ENCODE measurements at places on chromosomes 3 and 15. TPM values are rescaled to one million over a fixed set of nuclear protein-coding genes. Genes with fewer than 3 reads are reported as not detected.

DNA sequence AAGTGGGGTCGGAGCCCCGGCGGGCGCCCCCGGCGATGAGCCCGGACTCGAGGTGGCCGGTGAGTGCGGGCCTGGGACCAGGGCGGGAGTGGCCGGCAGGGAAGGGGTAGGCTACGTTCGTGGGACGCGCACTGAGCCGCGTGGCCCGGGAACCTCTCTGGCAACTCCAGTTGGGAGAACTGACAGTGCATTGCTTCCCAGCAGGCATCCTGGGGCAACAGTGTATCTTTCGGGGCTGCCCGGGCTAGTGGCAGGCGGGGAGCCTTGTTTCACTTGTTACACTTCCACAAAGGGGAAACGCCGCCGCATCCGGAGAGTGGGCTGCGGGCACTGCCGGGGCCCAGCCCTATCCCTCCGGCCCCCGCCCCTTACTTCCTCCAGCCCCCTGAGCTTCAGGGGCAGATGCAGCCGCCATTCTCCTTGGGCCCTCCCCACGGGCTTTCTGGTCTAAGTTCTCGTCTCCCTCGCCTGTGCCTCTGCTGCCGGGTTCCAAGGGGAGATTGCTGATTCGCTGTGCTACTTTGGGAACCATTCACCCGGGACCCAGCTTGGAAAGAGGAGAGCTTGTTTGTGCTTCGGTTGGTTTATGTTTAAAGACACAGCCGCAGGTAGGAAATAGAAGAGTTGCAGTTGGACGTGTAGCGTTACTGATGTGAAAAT is 675 bp downstream of the BRPF1 start:
- DNase-seq, result no peak

DNA sequence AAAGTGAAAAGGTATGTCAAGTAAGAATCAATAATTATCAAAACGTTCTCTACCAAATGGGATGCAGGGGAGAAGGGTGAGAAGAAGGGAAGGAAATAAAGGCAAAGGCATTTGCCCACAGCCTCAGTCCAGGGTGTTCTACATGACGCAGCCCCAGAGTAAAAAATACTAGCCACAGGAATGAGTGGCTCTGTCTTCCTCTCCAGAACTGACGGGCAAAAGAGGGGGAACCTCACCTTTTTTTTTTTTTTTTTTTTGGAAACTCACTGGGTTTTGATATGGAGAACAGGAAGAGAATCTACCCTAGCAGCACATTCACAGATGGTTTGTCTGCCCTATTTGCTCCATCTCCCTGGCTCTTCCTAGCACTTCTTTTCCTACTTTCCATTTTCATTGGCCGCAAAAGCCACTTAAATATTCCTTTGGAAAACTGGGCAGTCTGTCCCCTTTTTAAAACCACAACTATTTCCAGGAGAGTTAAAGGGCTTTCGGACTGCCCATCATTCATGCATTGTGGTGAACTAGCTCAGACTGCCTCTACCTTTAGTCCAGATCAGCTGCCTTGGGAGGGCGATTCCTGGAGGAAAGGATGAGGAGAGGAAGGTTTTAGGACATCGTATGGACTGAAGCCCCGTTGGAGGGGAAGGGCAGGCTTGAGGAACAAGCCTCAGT is 28.2 kb downstream of the B3GNT5 start:
- DNase-seq, result no peak

DNA sequence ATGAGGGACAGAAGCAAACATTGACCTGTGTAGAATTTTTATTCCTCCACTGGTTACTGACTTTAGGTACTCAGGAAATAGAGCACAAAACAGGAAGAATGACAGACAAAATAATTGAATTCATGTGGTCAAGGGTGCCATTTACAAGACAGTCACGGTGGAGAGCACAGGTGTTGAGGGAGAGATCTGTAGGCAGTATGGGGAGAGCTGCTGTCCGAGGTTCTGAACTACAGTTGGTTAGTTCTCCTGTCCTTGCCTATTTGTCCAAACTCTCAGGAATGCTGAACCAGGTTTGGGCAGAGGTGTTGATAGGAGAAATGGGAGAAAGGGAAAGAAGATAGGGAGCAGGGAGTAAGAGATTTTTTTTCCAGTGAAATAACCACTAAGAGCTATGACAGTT is 178.5 kb upstream of the ZBTB20 start:
- DNase-seq, result no peak

GRCh38 chr15:96860741-96861140 is 530.2 kb downstream of the NR2F2 start:
- DNase-seq, result no peak

DNA sequence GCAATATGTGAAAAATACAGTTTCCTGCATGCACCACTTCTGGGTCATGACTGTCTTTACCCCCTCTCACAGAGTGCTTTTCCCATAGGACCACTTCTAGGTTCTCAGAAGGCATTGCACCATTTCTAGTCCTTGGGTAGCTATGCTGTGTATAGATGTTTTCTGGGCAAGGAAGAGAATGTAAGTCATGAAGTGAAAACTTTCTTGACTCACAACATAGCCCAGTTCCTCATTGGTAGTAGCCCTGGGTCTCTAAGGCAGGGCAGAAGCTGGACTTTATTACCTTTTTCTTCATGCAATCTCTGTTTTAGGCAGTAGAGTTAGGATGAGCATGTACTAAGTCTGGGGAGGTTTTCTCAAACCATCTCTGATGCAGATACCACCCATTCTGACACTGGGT is 203.1 kb downstream of the EPHB1 start:
- no peak for DNase-seq

GRCh38 chr15:41085029-41085428 is 31.1 kb downstream of the INO80 start:
- DNase-seq, result no peak

GRCh38 chr3:165133188-165133899 is 55.0 kb upstream of the SI start:
- DNase-seq, result no peak

GRCh38 chr3:143881095-143881494 is 32.8 kb upstream of the SLC9A9 start:
- no peak for DNase-seq

DNA sequence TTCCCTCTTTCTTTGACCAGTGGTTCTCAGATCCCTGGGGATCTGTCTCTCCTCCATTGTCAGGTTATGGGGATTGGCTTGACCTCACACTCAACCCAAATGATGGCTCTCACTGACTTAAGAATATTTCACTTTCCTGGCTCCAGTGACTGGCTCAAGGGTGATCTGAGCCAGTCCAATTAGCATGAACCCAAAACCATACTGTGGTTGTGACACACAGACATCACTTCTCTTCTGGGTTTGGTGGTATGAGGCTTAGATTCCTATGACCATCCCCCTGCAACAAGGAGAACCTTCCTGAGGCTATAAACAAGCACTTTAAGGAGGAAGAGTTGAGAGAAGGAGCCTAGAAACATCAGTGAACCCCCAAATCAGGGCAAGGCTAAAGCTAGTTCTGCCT is 85.8 kb downstream of the KCNAB1 start:
- no peak for DNase-seq

- no peak for DNase-seq
Measured at GRCh38 chr3:109806929-109807328, 469.6 kb upstream of the DPPA4 start.

GRCh38 chr3:52532838-52533622 is 627 bp downstream of the NT5DC2 start:
- DNase-seq, result no peak

DNA sequence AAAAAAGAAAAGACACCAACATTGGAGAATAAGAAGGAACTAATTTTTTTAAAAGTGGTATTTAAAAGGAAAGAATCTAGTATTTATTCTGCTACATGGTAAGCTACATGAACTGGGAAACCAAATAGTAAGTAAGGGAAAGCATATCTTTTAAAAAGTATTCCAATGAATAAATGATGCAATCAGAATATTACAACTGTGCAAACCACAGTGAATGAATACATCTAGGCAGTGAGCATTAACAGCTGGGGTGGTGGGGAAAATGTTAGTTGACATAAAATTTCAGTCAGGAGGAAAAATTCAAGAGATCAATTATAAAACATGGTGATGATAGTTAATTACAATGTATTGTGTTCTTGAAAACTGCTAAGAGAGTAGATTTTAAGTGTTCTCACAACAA is 16.9 kb downstream of the ICE2 start:
- DNase-seq, result no peak

DNA sequence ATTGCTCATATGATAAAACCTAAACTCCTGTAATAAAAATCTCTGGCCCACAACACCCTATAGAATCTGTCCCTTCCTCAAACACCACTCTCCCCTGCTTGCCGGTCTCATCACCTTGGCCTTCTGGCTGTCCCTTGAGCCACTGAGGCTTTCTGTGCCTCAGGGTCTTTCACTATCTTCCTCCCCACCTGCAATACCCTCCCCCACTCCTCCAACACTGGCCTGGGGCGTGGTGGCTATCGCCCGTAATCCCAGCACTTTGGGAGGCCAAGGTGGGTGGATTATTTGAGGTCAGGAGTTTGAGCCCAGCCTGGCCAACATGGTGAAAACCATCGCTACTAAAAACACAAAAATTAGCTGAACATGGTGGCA is 3.3 kb upstream of the CSK start:
- DNase-seq, result no peak

DNA sequence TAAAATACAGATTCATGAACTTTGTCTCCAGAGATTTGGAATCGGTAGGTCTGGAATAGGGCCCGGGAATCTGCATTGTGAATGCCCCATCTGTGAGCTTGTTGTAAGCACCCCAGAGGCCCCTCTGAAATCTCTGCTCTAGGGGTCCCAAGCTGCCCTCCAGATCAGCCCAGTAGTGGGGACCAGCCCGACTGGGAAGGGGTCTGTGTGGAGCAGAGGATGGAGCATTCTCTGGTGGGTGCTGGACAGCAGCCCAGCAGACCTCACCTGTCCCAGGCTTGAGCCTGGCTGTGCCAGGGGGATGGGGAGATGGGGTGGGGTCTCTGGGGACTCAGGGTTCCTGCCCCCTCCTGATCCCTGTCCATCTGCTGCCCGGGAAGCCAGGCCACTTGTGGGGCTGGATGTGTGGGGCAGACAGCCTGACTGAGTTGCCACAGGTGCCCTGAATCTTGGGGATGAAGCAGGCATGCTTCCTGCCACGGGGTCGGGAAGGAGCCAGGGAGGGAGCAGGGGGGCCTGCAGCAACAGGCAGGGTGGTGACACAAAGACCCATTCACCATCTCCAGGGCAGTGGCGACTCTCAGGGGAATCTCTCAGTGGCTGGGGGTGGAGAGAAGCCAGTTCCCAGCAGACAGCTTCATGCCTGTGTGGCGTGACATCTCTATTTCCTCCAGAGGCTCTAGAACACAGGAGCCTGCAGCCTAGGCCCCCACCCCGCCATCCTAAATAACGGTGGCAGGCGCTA is 99.3 kb downstream of the WNT7A start:
- no peak for DNase-seq

- DNase-seq, result no peak
Measured at GRCh38 chr3:39550354-39551051, 83.0 kb downstream of the MOBP start.

DNA sequence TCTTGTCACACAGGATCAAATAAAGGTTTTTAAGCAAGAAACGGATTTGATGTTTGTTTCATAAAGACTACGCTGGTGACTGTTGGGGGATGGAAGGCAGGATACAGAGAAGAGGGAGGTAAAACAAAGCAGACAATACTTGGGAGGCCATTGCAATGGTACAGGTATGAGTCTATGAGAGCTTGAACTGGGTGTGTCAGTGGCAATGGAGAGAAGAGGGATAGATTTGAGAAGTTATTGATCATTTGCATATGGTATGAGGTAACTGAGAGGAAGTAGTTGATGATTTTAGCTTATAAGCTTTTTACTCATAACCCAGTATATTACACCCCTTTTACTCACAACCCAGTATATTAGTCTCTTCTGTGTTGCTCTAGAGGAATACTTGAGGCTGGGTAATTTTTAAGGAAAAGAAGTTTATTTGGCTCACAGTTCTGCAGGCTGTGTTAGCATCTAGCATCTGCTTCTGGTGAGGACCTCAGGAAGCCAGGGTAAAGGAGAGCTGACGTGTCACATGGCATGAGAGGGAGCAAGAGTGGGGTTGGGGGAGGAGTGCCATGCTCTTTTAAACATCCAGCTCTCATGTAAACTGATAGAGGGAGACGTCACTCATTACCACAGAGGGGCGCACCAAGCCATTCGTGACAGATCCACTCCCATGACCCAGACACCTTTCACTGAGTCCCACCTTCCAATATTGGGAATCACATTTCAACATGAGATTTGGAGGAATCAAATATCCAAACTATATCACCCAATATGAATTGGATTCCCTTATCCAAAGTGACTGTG is 153.9 kb downstream of the VPS8 start:
- no peak for DNase-seq

GRCh38 chr15:80201256-80202015 is 48.6 kb downstream of the FAH start:
- no peak for DNase-seq

DNA sequence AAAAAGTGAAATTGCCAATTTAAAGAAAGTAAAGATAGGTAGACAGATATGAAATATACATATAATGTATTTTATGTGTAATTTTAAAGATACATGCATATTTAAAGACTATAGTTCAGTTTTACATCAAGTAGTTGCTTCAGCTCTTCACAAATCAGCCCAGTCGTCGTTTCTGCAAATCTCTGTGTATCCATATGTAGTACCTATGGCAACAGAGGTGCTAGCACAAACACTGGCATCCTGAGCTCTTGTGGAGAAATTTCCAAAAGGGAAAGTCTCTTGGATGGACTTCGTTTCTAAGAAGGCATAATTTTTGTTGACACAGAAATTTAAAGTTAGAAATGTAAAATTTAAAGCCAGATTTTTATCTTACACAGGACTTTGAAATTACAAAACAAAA is 1284.7 kb downstream of the ROBO1 start:
- no peak for DNase-seq

GRCh38 chr15:45187894-45188830 is at the start of gene SHF:
SHF (minus strand) TSS chr15:45187966; CDS start chr15:45187951, 15 bp downstream.
- no peak for DNase-seq

DNA sequence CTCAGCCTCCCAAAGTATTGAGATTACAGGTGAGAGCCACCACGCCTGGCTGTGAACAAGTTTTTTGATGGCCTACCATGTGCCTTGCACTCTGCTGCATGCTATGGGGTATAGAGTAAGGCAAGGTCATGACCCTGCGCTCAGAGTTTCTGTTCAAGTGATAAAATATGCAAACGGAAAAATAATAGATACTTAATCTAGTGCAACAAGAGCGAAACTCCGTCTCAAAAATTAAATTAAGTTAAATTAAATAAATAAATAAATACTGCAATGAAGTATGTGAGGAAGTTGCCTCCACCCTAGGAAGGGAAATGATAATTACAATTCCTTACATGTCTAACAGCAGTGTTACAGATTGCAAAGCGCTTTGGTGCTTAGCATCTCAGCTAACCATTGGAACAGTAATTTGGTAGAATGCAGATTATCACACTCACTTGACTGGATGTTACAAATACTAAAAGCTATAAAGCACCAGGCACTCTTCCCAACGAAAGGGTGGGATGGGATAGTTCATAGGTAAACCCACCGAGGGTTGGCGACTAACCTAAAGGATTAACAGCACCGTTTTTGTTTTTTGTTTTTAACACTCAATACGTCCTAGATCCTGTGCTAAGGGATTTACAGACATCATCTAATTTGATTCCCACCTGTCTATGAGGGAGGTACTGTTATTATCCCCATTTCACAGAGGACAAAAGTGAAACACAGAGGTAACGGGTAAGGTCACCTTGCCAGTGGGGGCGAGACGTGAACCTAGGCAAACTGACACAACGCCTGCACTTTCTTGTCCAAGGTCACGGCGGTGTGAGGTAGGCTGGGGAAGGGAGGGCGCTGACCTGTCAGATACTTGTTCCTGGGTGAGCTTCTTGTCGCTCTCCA is 793 bp upstream of the FANCD2 start:
- no peak for DNase-seq

UBA7 gene
- 42.0 TPM for total RNA-seq

GPR149 gene
- not detected for total RNA-seq

ZNF860 gene
- 0.37 TPM for total RNA-seq

PLD1 gene
- total RNA-seq, result 31.1 TPM

ADAMTS17 gene
- total RNA-seq, result 9.3 TPM

GOLGA8S gene
- total RNA-seq, result not detected

All from omental fat pad (tissue), 4 donors.